Right cardiac atrium (tissue), 5 donors: ENCODE measurements at places on chromosomes 3 and 15.

GRCh38 chr15:23416349-23417276, 30.4 kb downstream of the GOLGA6L2 start:
- DNase-seq = no peak

- DNase-seq = no peak
Measured at GRCh38 chr3:31967592-31967991, 13.5 kb downstream of the OSBPL10 start.

- no peak for DNase-seq
Measured at GRCh38 chr3:24156466-24156865, 211.4 kb downstream of the NR1D2 start.

DNA sequence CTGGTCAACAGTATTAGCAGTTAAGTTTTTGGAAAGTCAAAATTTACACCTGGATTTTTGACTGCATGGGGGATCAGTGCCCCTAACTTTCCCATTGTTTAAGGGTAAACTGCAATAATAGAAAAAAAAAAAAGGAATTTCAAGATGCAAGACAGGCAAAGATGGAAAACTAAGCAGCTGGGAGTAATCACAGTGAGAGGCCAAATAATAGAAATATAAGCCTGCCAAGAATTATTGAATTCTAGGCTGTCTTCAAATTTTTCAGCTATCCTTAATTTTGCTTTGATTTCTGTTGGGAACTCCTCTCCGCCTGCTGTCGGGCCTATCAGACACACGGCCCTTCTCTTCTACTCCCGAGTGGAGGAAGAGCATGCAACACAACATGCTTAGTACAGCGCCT, 215.5 kb upstream of the LMCD1 start:
- DNase-seq = no peak

DNA sequence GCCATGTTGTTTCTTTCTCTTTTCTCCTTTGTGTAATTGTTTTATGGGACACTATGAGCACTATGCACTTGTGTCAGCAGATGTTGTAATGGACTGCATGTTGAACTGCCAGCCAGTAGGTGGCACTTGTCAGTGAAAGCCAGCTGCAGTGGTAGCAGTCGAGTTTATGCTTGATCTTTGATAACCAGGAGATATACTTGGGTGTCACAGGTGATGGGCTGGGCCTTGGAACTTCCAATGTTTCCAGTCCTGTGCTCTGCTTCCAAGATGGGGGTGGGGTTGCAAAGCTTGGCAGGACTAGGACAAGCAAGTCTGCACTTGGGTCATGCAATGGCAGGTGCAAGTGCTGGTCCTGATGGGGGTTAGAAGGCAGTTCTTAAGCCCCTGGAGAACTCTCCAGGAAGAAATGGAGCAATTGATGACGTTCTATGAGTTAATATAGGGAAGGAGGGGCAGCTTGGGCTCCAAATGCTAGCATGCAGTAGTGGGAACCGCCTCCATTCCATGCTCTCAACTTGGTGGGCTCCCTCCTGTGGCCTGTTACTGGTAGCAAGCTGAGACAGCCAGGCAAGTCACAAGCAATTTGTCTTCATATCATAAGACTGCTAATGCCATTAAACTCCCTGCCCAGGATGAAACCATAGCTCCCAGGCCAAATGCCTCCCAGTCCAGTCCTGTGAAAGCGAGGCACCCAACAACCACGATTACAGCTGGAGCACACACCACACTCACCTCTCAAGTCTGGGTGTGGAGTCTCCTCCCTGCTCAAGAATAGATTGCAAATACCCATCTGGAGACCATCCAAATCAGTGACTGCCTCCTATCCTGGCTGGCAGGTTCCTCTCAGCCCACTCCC, 287.2 kb downstream of the CGGBP1 start:
- no peak for DNase-seq

- DNase-seq = no peak
Measured at GRCh38 chr3:14950274-14950673, 2.9 kb downstream of the NR2C2 start.

- no peak for DNase-seq
Measured at GRCh38 chr15:66214246-66214645, 39.3 kb downstream of the MEGF11 start.

DNA sequence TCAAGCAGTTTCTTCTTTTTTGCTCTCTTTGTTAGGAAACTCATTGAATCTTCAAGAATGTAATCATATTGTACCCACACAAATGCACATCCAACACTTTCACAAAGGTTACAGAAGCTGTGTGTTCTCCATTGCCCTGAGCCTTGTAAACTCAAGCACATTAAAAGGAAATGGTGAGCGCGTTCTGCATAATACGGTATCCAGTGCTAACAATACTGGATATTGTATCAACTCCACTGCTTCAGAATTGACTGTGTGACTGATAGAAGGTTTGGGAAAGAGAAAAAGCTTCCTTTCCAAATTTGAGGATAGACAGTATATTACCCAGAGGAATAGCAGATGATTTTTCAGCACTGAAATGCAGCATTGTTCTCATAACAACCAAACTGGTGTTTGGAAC, 268.9 kb upstream of the RBMS3 start:
- no peak for DNase-seq

DNA sequence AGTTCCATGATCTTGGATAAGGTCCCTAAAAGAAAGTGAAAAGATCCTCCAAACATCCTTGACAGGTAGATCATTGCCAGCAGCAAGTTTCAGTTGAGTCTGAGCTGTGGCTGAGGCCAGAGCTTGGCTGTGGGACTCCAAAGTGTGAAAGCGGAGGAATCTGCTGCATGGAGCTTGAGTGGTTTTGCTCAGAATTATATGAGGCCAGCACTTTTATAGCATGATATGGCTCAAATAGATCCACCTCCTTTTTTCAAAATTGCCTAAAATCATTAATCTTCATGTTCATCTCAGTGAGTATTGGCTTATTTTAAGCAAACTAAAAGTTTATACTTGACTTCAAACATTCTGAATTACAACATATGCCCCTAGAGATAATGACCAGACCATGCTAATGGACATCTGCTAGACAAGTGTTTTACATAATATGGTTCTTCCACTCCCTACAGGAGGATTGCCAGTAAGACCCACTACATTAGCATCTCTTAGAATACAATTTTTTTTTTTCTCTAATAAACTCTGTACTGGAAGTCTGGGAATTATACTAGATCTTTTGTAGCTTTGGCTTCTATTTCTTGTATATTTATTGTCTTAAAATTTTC, 368.1 kb downstream of the ZPLD1 start:
- DNase-seq = no peak

- no peak for DNase-seq
Measured at GRCh38 chr3:61669203-61669602, 107.8 kb downstream of the PTPRG start.
